NCI-H774 (cell line): ENCODE measurements at places on chromosomes 2 and 18.

DNA sequence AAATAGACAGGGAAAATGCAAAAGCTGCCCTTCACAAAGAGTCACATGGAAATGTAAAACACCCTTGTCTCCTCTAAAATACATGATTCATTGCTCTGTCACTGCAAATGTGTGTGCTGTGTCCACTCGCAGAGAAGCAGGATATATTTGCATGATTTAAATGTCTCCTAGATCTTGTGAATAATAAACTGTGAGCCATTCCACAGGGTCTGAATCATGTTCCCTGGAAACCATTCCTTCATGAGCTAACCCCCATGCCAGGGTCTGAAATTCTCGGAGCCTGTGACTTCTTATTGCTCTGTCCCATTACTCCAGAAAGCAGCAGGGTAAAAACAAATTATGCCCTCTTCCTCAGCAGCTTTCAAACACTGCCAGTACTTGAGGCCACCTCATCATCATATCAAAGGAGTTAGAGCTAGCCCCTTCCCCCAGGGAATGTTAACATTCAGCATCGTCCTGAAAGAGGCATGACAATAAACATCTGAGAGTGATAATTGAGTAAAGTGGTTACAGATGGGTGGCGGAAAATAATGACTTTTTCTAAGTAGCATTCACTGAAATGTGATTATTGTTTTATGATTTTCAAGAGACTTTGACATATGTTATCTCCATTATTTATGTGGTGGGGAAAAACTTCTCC lies 11.7 kb upstream of the CNGA3 start:
- DNase-seq = peak; percentile 39

DNA sequence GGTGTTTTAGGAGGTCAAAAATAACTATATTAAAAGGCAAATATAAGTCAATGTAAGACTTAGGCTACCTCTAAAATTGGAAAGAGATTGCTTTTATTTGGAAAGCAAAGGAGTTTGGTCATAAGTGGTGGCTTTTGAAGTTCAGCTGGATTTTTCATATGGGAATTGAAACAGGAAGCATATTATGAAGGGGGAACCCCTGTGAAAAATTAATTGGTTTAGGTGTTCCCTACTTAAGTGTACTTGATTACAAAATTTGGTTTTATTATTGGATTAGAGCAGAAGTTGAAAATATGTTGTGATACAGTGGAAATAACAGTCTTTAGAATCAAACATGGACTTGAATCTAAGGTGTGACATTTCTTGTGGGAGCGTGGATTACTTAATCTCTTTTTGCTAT lies 121.4 kb upstream of the TTC27 start:
- DNase-seq = no peak

- DNase-seq = no peak
These were observed 70.7 kb downstream of the CYB5A start for GRCh38 chr18:74221081-74221480.

DNA sequence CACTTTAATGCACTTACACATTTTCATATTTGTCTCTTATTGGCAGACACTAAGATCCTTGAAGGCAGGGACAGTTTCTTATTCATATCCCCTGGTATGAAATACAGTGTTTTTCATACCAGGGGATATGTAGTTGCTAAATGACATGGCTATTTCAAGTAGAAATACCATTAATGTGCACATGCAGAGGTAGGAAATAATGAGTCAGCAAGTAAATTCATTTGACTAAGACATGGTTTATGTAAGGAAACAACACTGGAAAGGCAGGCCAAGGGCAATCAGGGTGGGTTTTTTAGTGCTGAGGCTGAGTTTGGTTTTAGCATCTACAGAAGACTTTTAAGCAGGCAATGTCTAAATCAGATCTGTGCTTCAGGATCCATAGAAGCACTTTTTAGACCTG lies 155.9 kb downstream of the WDPCP start:
- no peak for DNase-seq

DNA sequence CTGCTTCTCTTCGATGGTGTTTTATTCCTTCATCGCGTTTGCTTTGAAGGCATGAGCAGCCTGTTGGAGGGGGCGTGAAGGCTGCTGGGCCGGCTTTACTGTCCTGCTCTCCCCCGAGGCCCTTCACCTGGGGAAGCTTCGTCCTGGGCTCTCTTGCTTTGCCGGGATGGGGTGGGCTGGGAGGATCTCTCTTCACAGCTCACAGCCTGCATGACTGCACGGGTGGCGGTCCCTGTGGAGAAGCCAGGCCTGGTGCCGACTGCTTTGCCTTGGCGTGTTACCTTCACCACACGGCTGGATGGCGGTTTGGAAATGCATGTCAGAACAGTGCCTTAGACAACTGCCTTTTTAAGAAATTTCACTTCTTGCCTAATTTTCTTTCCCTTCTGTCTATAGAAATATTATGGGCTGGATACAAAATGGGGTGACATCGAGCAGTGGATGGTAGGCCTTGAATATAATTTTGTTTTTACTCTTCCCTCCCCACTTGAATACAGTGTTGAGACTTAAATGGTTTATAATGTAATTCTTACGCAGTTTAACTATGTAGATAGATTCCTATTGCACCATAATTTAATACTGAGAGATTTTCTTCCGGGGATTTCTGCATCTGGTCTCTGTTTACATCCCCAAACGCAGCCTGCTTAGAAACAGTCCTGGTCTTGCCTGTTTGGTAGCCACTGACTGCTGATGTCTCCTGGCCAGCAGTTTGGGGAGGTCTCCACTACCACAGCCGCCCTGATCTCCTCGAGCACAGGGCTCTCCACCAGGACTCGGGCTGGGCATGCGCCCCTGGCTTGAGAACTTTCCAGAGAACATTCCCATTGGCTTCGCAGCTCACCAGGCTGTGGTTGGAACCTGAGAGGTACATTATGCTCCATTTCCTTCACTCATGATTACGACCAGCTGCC lies 81.0 kb upstream of the RBM44 start:
- no peak for DNase-seq

DNA sequence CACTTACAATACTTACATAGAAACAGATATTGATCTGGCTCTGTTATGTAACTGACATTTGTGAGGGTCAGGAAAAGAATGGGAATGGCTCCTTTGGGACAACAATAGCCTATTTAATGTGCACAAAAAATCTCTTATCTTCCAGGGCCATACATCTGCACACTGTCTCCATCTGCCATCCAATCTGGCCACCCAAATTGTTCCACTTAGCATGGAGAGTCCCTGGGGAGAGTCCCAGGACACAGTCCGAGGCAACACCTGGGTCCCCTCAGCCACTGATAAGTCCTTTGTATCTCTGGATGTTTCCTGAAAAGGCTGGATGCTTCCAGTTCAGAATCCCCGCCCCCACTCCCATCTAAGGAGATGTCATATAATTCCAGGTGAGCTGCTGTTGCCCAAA lies 274.2 kb upstream of the NCKAP5 start:
- no peak for DNase-seq

DNA sequence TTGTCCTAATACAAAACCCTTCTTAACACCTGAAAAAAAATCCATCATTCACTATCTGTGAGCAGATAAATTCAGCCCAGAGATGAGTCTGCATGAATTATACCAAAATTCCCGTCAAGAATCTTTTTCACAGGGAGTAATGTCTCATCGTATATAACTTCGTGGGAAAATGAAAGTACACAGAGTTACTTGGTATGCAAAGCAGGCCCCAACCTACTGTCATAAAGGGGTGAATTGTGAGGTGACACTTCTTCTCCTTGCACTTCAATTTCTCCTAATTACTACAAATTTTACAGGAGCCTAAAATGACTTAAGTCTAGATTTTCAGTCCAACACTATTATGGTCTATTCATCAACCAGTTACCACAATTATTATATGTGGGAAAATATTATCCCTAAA lies 84.6 kb upstream of the CDH20 start:
- DNase-seq = no peak

DNA sequence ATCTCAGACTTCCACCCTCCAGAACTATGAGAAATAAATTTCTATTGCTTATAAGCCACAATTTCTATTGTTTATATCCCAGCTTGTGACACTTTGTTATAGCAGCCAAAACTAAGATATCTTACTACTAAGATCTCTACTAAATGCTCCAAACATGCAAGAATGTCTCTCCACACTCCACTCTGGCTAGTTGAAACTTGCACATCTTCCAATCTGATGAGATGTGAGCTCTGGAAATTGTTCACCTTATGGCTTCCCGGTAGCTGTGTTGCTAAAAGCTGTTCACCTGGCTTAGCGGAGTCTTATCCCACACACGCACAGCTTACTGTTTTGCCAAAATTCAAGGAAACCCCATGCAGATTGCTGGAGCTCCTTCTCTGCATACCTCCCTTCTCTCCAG lies 43.9 kb downstream of the PKDCC start:
- no peak for DNase-seq

- no peak for DNase-seq
These were observed 35.8 kb downstream of the LOXHD1 start for GRCh38 chr18:46621111-46621766.

DNA sequence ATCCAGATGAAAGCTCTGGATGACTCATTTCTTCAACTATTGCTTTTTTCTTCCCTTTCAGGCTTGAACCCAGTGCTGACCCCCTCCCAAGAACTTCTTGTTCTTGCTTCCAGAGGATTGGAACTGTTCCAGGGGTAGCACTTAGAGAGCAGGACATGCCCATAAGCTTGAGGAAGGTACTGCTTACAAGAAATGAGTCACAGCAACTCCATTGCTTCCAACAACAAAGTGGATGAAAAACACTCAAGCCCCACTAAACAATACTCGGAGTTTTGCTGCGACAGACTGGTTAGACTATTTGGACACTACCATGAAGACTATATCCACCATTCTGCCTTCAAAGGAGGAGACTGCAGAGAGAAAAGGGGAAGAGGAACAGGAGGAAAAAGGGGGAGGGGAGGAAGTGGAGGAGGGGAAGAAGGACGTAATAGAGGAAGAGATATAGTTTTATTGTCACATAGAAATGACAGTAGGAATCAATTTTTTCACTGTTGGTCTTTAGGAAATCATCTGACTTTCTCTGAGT lies 1.6 kb upstream of the EPC2 start:
- DNase-seq = no peak

DNA sequence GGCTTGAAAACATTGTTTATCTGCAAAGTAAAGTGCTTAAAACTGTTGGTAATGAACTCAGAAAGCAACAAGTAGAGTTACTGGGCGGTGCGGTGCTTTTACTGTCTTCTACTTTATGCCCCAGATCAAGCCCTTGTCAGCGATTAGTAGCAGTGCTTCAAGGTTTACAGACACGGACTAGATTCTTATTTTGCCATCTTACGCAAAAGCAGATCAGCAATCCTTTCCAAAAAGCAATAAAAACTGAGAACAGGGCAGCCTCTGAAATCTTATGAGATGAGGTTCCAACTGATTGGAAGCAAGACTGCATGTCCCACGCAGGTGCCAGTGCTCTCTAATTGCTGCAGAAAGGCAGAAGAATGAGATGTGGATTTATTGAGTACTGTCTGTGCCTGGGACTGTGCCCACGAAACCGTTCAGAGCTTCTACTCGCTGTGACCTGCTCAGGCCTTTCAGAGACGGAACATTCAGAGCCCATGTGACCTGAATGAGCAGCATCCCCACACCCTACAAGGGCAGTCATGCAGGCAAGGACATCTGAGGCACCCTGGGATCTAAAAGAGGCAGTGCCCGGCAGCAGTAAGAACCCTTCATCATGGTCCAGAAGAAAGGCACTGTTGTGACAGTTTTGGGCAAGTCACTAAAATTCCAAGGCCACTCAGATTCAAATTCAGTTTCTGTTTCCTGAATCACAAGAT lies 15.7 kb downstream of the COL4A3 start:
- no peak for DNase-seq

DNA sequence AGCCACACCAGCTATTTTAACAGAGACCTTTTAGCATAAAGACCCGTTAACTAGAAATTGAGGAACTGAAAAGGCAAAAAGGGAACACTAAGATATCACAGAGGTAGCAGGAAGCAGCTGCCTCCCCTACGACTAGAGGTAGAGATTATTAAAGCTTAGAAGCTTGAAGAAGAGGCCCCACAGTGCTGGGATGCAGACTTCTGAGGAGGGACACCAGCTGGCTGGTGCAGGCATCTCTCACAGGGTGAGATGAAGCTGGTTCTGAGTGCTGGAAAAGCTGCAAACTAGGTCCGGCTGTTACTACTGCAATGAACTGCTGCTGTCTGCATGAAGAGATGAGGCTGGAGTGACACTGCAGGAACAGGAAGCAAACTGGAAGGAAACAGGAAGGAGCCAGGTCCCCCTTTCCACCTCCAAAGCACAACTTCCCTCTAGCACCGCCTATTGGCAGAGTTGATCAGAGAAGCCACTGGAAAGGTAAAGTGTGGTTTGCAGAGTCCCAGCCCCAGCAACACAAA lies 61.2 kb upstream of the MRPS9 start:
- DNase-seq = no peak

DNA sequence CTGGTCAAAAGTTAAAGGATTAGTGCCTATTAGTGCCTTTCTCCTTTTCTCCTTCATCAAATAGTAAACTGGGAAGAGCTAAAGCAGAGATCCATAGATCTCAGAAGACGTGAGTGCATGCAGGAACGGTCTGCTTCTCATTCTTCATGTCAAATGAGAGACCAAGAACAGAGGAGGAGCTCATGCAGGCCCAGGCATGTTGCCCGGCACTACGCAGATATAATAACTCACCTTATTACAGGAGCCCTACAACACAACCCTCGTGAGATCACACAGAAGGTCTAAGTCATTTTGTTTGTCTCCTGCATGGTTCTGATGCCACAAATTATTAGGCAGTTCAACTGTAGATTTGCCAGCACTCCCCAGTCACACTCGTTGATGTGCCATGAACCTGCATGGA lies 71.8 kb downstream of the CMPK2 start:
- DNase-seq = no peak

DNA sequence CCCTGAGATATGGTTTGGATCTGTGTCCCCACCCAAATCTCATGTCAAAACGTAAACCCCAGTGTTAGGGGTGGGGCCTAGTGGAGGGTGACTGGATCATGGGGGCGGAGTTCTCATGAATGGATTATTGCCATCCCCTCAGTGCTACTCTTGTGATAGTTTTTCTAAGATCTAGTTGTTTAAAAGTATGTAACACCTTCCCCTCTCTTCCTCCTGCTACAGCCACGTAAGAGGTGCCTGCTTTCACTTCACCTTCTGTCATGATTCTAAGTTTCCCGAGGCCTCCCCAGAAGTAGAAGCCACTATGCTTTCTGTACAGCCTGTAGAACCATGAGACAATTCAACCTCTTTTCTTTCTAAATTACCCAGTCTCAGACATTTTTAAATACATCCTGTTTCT lies 16.9 kb downstream of the PUM2 start:
- DNase-seq = no peak

DNA sequence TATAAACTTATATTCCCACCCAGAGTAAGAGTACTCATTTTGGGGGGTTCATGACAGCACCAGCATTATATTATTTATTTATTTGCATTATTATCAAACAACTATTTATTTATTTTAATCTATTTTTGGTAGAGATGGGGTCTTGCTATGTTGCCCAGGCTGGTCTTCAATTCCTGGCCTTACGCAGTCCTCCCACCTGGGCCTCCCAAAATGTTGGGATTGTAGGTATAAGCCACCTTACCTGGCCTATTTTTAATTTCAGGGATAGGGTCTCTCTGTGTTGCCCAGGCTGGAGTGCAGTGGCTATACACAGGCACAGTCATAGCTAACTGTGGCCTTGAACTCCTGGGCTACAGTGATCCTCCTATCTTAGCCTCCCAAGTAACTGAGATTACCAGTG lies 30.7 kb downstream of the GEMIN6 start:
- DNase-seq = no peak

- DNase-seq = no peak
These were observed 191.0 kb downstream of the GLI2 start for GRCh38 chr2:120926463-120927264.
